ENCODE measurements at places on chromosomes 13 and 19.

- H3K36me3 ChIP-seq: no peaks in the 10 kb centered on the region
- peak; percentile 80 for DNase-seq
- H3K27me3 ChIP-seq: no peaks in the 10 kb centered on the region
- no peak overlapping the region for H3K4me3 ChIP-seq
- H3K4me1 ChIP-seq: no peaks in the 10 kb centered on the region
These were observed 10.8 kb downstream of the PRR36 start for GRCh38 chr19:7863157-7863970.

DNA sequence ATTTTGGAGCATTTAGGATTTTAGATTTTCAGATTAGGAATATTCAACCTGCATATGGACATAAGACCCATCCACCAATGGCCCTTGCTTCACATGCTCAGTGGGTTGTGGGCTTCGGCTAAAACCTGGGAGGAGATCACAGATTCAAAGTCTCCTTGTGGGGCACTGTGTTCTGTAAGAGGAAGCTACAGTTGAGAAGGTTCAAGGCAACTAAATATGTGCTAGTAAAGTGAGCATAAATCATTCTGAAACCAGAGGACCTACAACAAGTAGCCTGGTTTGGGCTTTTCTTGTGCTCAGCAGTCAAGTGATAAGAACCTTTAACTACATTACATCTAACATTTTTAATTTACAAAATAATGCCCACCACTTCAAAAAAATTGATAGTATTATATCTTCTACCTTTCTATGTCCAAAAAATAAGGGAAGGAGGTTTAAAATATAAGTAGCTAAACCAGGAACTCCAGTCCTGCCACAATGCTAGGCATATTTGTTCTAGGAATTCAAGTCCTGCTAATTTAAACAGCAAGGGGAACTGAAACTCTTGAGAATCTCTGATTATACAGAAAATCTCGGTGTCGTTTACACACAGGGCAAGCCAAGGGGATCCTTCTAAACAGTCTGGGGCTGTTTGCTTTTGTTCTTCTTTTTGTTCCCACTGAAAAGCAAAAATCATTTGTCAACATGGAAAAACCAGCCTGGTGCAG is 36.6 kb downstream of the FOXO1 start:
- DNase-seq: no peak
- no peaks in the 10 kb centered on the region for H3K27me3 ChIP-seq
- no peaks in the 10 kb centered on the region for H3K36me3 ChIP-seq
- no peaks in the 10 kb centered on the region for H3K4me1 ChIP-seq

DNA sequence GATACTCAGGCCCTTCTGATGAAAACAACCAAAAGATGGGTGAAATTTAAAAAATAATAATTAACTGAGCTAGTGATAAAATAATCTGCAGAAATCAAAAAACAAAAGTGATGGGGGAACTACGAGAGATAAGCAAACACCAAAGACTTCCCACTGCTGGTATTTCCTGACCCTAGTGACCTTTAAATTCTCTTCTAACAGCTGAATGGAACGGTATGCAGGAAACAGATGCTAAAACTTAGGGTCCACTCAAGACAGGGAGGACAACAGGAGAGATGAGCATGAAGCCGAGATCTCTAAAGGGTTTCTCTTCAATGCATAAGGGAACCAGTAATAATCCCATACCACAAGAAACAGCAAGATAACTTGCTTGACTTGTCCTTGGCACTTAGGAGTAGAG is 50.8 kb downstream of the USP12 start:
- H3K27me3 ChIP-seq: no peaks in the 10 kb centered on the region
- no peak overlapping the region for H3K4me3 ChIP-seq
- H3K36me3 ChIP-seq: no peaks in the 10 kb centered on the region
- peak overlapping the region; percentile 44 for H3K27ac ChIP-seq

GRCh38 chr19:18282021-18282787 is 782 bp upstream of the JUND start:
- H3K4me1 ChIP-seq: peaks cover 38% of the 10 kb centered on the region
- no peaks in the 10 kb centered on the region for H3K27me3 ChIP-seq
- peak overlapping the region; percentile 64 for H3K4me3 ChIP-seq
- H3K27ac ChIP-seq: peak overlapping the region; percentile 94

DNA sequence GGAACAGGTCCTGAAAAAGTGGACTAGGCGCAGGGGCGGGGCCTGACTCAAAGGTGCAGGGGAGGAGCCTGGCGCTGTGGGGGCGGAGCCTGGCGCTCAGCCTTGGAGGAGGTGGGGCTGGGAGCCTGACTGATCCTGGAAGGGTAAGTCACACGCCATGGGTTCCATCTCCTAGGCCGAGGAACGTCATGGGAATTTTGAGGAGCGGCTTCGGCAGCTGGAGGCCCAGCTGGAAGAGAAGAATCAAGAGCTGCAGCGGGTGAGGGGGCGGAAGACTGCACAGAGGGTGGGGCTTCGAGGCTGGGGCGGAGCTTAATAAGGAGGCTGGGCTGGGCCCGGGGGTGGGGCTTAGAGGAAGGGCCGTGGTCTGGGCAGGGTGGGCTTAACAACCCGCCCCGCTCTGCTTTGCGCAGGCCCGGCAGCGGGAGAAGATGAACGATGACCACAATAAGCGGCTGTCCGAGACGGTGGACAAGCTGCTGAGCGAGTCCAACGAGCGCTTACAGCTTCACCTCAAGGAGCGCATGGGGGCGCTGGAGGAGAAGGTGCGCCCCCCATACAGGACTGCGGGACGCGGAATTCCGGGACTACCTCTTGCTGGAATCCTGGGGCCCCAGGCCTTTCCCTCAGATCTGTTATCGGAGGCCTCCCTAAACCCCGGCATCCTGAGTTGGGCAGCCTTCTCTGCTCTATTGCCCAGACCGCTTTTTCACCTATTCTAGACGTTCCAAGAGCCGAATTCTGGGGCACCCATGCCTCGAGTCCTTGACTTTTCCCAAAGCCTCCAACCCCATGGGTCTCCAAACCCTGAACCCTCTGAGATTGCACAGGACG is 14.5 kb downstream of the PPFIA3 start:
- H3K4me3 ChIP-seq: peak overlapping the region; percentile 10
- H3K4me1 ChIP-seq: no peaks in the 10 kb centered on the region
- H3K27ac ChIP-seq: no peak overlapping the region
- peak; percentile 92 for DNase-seq
- H3K27me3 ChIP-seq: no peaks in the 10 kb centered on the region

DNA sequence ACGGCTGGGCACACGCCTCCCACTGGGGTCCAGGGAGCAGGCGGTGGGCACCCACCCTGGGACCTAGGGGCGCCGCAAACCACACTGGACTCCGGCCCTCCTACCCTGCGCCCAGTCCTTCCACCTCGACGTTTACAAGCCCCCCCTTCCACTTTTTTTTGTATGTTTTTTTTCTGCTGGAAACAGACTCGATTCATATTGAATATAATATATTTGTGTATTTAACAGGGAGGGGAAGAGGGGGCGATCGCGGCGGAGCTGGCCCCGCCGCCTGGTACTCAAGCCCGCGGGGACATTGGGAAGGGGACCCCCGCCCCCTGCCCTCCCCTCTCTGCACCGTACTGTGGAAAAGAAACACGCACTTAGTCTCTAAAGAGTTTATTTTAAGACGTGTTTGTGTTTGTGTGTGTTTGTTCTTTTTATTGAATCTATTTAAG is 1.6 kb downstream of the JUNB start:
- H3K36me3 ChIP-seq: no peaks in the 10 kb centered on the region
- no peaks in the 10 kb centered on the region for H3K27me3 ChIP-seq
- H3K27ac ChIP-seq: peak overlapping the region; percentile 92
- peak; percentile 89 for DNase-seq
- H3K4me1 ChIP-seq: peaks cover 30% of the 10 kb centered on the region

- peak overlapping the region; percentile 71 for H3K27ac ChIP-seq
- H3K4me3 ChIP-seq: no peak overlapping the region
- H3K27me3 ChIP-seq: no peaks in the 10 kb centered on the region
These were observed 25.1 kb downstream of the DIAPH3 start for GRCh38 chr13:60138674-60139073.

DNA sequence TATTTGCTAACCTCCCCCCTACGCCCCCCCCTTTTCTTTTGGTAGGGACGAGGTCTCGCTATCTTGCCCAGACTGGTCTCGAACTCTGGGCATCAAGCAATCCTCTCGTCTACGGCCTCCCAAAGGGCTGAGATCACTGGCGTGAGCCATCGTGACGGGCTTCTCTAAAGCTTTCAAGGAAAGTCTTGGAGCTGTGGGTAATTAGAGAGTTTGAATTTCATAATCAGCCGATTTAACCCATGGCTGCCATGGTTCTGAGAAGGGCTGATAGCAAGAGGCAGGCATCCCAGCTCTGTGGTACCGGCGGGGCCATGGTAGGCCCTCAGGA is 679 bp upstream of the ABHD8 start:
- DNase-seq: no peak
- H3K27me3 ChIP-seq: no peaks in the 10 kb centered on the region

DNA sequence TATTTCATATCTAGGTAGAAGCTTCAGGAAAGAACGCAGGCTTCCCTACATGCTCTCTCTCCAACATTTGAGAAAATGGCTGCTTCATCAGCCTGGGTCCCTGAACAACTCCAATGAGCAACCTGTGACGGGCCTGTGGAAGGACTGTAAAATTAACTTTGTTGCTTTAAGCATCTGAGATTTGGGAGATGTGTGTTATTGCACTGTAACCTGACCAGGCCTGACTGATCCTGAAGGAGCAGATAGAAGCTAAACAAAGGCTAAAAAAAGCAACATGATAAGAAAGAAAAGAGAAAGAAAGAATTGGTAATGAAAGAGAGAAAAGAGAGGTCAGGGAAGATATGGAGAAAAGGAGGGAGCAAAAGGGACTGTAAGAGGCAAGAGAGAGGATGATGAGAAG is 77.1 kb upstream of the MBNL2 start:
- no peak overlapping the region for H3K27ac ChIP-seq
- H3K27me3 ChIP-seq: peaks cover 6% of the 10 kb centered on the region
- peaks cover 8% of the 10 kb centered on the region for H3K4me1 ChIP-seq
- no peaks in the 10 kb centered on the region for H3K36me3 ChIP-seq

- no peaks in the 10 kb centered on the region for H3K27me3 ChIP-seq
- no peak for DNase-seq
- H3K4me3 ChIP-seq: no peak overlapping the region
These were observed 162.2 kb downstream of the KDM4B start for GRCh38 chr19:5131031-5131505.

DNA sequence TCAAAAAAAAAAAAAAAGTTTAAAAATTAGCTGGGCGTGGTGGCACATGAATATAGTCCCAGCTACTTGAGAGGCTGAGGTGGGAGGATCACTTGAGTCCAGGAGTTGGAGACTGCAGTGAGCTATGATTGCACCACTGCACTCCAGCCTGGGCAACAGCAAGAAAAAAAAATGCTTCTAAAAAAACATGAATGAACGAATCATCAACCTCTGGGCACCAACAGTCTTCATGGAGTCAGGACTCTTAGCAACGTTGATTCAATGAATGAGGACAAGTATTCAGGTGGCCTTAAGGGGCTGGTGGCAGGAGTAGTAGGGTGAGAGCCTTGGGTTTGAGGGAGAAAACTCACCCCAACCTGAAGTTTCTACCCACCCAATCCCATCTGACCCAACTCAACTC is 20.6 kb upstream of the OLFM2 start:
- no peak overlapping the region for H3K27ac ChIP-seq
- no peaks in the 10 kb centered on the region for H3K27me3 ChIP-seq
- no peak overlapping the region for H3K4me3 ChIP-seq
- DNase-seq: no peak
- H3K4me1 ChIP-seq: peaks cover 12% of the 10 kb centered on the region
- H3K36me3 ChIP-seq: no peaks in the 10 kb centered on the region

- DNase-seq: peak; percentile 83
- H3K36me3 ChIP-seq: no peaks in the 10 kb centered on the region
- no peak overlapping the region for H3K4me3 ChIP-seq
- peaks cover 5% of the 10 kb centered on the region for H3K4me1 ChIP-seq
- H3K27ac ChIP-seq: no peak overlapping the region
These were observed 31.2 kb downstream of the SYDE1 start for GRCh38 chr19:15138427-15138826.

- peak; percentile 59 for DNase-seq
- no peak overlapping the region for H3K27ac ChIP-seq
- no peak overlapping the region for H3K4me3 ChIP-seq
- no peaks in the 10 kb centered on the region for H3K27me3 ChIP-seq
- H3K36me3 ChIP-seq: no peaks in the 10 kb centered on the region
These were observed 59.3 kb downstream of the ATP11A start for GRCh38 chr13:112748947-112749735.

DNA sequence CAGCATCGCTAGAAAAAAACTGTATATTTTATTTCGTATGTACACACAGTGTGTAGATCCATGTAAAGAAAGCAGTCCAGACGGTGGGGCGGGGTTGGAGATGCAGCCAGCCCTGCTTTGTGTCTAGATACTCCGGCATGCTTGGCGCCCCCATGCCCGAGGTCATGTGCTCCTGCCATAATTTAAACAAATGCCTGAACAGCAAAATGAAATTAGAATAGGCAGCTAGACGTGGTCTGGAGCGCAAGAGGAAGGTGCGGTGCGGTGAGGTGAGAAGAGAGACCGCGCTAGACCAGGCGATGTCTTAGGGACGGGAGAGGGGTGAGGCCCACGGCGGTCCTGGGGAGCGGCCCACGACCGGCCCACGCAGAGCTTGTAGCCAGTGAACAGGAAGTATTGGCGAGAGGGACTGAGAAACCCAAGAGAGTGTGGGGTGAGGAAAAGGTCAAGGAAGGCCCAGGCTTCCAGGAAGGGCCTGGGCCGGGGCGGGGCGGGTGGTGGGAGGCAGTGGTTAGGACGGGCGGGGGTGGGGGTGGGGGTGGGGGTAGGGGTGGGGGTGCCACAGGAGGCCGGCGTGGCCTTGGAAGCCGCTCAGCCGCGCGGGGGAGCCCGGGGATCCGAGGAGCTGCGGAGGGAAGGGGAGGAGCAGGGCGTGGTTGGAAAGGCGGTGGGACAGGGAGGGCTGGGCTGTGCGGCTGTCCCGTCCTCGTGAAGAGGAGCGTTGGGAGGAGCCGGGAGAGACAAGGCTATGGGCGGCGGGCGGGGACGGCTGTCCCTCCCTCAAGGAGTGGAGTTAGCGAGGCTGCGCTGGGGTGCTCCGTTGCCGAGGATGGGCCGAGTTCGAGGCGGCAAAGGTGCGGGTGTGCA is 254.7 kb upstream of the SGCG start:
- no peaks in the 10 kb centered on the region for H3K27me3 ChIP-seq
- DNase-seq: peak; percentile 76
- no peak overlapping the region for H3K4me3 ChIP-seq
- no peaks in the 10 kb centered on the region for H3K36me3 ChIP-seq

DNA sequence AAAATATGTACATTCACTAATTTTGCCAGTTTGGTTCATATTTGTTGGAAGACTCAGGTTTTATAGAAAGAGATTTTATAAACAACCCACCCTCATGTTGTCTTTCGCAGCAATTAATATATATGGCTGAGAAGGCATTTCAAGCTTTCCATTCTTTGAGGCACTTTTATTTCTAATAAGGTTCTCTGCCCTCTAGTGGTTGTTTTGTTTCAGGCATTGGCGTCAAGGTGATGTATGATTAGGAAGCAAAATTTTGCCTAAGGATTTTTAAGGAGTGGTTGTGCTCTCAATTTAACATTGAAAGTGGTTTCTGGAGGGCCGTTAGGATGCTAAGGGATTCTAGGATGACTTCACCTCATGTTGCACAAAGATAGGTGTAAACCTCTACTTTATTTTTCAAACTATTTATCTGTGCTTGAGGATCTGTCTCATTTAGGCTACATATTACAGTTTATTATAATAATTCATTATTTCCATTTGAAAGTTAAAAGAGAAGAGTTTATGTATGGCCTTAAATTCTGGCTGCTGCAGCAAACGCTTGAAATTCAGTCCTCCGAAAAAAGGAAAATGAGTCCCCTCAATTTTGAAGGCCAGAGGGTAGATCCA is 35.9 kb downstream of the OXGR1 start:
- H3K4me3 ChIP-seq: no peak overlapping the region
- no peak for DNase-seq
- H3K36me3 ChIP-seq: no peaks in the 10 kb centered on the region
- H3K4me1 ChIP-seq: no peaks in the 10 kb centered on the region

GRCh38 chr13:43126420-43126819 is 103.0 kb downstream of the DNAJC15 start:
- no peak for DNase-seq
- no peaks in the 10 kb centered on the region for H3K27me3 ChIP-seq
- no peak overlapping the region for H3K27ac ChIP-seq
- H3K36me3 ChIP-seq: no peaks in the 10 kb centered on the region
- H3K4me3 ChIP-seq: no peak overlapping the region

All from osteoblast (primary cell).